ENCODE measurements at places on chromosomes 3 and 15.

DNA sequence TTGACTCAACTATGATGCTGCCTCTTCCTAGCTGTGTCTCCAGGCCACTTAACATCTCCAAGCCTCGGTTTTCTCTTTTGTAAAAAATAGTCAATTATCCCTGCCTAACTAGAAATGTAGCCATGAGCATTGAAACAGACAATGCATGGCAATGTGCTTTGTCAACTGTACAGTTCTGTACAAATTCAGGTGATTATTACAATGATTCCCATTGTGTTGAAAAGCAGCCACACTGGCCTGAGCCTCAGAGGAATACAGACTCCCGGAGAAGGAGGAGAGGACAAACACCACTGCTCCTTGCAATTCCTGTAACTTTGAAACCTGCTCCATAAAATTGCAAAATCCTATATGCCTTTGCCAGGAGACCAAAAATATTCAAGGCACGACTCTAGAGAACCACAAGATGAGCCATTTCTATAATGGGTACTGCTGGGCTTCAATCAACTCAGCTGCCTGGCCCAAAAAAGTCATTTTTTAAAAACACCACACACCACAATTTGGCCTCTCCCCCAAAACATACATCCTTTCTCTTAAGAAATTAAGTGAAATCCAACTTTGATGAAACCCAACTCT is 28.6 kb downstream of the DAPK2 start:
- no peak for DNase-seq

DNA sequence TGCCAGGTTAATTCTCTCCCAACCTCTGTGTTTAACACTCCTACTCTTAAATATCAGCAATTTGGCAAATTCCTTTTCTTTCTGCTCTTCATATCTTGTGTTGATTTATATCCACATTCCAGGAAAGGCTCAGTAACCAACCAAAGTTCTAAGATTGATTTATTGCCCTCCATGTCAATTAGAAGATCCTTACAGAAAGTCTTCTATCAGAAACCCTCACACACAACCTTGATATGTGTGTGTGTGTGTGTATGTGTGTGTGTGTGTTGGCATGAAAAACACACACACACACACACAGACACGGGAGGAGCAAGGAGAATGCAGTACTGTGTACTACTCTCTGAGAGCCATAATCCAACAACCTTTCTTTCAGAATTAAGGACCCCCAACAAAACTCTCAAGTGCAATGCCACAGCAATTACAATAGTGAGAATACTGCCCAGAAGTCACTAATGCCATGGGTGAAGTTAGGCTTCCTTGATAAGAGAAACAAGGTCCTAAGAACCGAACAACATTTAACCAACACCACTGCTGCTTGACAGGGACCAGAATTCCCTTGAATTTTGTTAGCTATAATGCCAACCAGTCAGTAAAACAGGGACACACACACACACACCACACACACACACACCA is 1.1 kb downstream of the LSAMP start:
- no peak for DNase-seq

- no peak for DNase-seq
These were observed 2.2 kb downstream of the EFHB start for GRCh38 chr3:19931767-19932188.

- DNase-seq, result no peak
These were observed 98.3 kb upstream of the VGLL3 start for GRCh38 chr3:87088993-87089841.

- DNase-seq, result no peak
These were observed 38.2 kb upstream of the CNOT10 start for GRCh38 chr3:32646761-32647160.

DNA sequence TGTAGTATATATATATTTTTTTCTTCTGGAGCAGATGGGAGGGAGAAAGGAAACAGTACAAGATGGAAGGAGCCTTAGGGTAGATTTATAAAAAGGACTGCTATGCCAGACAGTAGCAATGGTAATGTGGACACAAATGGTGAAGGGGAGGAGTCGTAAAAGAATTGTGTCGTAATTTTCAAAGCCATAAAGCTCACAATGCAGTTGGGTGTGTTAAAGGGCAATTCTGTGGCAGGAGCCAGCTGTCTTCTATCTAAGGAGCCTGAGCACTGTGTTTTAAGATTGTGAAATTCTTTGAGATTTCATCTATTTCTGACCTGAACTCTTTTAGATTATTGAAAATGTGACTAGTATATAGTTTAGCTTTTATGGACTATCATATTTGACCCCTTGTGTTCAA is 58.9 kb downstream of the CNOT10 start:
- DNase-seq, result no peak

- peak; percentile 38 for DNase-seq
These were observed 5.8 kb downstream of the TRA2B start for GRCh38 chr3:185931777-185932612.

DNA sequence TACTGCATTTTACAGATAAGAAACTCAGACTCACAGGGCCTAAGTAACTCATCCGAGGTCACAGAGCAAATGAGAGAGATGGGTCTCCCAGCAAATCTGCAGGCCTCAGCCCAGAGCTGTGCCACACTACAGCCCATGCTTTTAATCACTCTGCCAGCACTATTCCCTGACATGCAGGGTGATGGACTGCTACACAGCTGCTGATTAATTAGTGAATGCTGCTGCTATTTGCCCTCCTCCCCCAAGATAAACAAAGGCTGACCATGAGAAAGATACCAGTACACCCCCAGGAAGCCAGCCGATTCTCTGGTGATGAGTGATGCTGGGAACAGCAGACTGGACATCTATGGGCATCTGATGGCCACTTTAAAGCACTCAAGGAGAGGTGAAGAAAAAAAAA is 39.3 kb downstream of the RFTN1 start:
- no peak for DNase-seq

DNA sequence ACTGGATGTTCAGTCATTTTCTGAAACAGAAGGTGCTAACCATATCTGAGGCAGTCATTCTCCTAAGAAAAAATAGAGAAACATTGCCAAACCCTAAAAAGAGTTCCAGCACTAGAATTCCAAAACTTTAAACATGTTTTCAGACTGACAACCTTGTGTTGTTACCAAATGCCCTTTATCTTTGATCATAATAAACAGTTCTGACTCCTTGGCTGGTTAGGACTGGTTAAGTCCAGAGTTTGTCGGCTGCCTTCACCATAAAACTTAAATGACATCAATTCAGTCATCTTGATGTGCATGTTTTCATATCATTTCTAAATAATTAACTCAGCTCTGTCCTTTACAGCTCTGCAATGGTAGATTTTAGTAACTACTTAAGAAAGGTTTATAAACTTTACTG is 68.0 kb downstream of the COL8A1 start:
- DNase-seq, result no peak

DNA sequence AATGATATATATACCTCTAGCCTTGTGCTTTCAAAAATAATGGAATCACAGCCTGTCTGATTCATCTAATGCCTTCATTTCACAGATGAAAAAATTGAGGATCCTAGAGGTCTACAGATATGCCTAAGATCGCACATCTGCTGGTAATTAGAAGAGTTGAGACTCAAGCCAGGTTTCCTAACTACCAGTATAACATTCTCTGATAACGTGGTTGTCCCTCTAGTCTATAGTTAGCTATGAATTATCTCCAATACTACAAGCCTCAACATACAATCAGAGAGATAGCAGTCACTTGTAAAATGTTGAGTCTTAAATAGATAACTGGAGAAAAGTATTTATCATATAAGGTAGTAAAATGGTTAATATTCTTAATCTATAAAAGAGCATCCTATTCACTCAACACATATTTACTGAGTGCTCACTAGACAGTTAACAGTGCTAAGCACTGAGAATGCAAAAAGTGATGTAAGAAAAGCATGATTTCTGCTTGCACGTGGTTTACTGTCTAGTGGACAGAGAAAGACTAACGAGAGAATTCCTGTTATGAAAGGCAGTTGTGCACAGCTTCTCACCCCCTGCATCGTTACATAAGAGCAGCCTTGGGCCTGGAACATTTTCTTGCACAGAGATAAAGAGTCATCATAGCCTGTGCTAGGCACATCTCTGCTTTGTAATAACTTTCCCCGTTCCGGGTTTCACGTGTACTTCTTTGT is 4.9 kb upstream of the ENTPD3 start:
- no peak for DNase-seq

GRCh38 chr15:69104050-69104750 is 56.2 kb upstream of the GLCE start:
- no peak for DNase-seq

DNA sequence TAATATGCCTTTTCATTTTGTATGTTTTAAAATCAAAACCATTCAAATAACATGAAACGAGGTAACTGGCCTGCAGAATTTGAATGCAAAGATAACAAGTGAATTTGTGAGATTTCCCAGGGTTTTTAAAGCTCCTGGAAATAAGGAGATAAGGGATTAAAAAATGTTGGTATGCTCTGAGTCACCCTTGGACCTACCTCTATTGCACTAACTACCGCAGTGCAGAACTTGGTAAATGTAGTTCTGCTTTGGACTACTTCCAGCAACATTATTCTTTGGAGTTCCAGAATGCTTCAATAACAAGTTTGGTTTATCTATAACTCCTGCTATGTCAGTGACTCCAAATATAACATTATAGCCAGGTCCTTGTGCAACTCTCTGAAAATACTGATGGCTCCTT is 201.7 kb downstream of the GAP43 start:
- DNase-seq, result no peak

GRCh38 chr3:18099611-18100010 is 325.5 kb downstream of the SATB1 start:
- no peak for DNase-seq

- no peak for DNase-seq
These were observed 682 bp downstream of the ITPKA start for GRCh38 chr15:41494190-41494921.

DNA sequence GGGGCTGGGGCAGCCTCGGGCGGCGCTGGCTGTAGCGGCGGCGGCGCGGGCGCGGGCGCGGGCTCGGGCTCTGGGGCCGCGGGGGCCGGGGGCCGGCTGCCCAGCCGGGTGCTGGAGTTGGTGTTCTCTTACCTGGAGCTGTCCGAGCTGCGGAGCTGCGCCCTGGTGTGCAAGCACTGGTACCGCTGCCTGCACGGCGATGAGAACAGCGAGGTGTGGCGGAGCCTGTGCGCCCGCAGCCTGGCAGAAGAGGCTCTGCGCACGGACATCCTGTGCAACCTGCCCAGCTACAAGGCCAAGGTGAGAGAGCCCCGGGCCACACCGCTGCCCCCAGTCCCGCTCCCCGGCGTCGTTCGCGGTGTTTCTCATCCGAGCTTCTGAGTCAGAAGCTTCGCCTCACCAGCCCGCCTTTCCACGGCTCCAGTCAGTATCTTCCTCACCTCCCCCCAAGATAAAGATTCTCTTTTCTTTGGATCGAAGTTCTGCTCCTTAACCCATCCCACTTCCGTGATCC is 600 bp downstream of the FBXO45 start:
- DNase-seq, result peak; percentile 85

DNA sequence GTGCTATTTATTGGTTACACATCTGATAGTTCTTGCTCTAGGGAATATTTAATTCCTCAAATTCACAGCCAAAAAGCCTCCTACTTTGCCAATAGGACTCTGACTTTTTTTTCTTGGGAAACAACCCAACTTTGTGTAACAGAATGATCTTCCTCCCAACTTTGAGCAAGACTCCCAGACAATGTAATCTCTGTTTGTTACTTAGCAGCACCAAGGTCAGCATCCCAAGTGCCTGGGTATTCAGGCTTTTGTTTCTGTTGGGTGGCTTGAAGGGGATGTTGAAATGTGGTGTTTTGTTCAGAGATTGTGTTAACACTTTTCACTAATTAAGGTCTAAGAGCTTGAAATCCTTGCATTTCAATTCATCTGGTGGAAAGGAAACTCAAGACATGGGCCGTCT is 115.8 kb downstream of the ADAMTS9 start:
- no peak for DNase-seq
